ENCODE measurements at places on chromosomes 1 and 21.

DNA sequence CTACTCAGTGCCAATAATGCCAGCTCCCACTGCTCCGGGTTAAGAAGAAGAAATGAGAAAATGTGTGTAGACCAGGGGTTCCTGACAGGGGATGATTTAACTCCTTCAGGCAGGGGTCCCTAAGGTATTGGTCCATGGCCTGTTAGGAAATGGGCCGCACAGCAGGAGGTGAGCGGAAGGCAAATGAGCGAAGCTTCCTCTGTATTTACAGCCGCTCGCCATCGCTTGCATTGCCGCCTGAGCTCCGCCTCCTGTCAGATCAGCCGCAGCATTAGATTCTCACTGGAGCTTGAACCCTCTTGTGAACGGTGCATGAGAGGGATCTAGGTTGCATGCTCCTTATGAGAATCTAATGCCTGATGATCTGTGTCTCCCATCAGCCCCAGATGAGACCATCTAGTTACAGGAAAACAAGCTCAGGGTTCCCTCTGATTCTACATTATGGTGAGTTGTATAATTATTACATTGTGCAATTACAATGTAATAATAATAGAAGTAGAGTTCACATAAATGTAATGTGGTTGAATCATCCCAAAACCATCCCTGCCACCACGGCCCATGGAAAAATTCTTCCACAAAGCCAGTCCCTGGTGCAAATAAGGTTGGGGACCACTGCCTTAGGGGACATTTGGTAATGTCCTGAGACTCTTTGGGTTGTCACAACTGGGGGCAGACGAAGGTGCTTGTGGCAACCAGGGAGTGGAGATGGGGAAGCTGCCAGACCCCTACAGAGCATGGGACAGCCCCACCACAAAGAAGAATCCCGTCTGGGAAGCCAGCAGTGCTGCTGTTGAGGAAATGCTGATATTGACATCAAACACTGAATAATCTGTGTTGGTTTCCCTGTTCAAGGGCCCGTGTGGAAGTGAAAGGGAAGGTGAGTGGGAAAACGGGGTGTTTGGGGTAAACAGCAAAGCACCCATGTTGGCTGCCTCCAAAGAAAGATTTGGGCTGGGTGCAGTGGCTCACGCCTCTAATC is 60.8 kb downstream of the DHRS3 start:
- DNase-seq, result no peak

GRCh38 chr1:1928231-1929101 is 9.4 kb upstream of the TMEM52 start:
- no peak for DNase-seq

- no peak for DNase-seq
Measured at GRCh38 chr21:38377165-38378088, 120.6 kb downstream of the KCNJ15 start.

- DNase-seq, result no peak
Measured at GRCh38 chr1:108715932-108716331, 3.2 kb downstream of the FNDC7 start.

DNA sequence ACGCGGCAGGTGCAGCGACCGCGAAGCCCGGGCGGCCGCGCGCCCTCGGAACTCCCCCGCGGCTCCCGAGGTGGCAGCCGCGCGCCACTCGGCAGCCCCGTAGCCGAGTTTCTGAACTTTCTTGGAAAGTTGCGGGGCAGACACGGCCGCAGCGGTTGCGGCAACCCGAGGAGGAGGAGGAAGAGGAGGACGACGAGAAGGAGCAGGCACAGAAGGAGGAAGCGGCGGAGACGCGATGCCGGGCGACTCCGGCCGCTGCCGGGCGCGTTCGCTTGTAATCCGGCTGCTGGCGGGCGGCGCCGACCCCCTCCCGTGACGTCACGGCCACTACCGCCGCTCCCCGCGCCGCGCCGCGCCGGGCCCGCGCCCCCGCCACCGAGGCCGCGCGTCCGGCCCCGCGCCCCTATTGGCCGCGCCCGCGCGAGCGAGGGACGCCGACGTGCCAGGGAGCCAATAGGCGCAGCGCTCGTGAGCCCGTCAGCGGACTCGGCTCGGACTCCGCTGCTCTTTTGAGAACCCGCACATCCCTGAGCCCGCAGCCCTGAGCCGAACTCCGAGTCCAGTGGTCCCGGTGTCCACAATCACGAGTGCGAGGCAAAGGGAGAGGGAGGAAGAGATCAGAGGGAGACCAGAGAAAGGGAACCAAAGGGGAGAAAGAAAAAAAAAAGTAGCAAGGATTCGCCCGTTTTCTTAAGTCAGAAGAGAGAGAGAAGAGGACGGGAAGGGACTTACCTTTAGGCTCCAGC is 736 bp upstream of the BARHL2 start:
- peak; percentile 96 for DNase-seq

DNA sequence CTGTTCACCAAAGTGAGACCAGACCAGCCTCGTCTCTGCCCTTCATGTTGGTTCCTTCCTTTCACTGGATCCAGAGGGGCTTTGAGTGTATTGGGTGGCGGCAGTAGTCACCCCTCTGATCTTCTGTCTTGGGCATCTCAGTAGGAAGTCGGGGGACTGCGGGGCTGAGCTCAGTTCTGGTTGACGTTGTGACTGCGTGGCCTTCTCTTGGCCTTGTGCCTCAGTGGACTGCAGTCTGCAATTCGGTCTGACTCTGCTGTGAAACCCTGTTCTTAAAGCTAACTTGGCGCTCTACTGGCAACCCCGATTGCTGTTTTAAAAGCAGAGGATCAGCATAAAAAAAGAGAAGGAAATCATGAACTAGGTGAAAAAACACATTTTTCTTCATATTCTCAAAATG is 56.7 kb downstream of the SLC37A1 start:
- DNase-seq, result no peak

GRCh38 chr1:186722711-186723309 is 42.6 kb upstream of the PTGS2 start:
- DNase-seq, result peak; percentile 73

GRCh38 chr1:8002329-8002910 is 23.7 kb downstream of the ERRFI1 start:
- DNase-seq, result no peak

GRCh38 chr21:35086357-35086756 is 37.3 kb upstream of the RUNX1 start:
- no peak for DNase-seq

DNA sequence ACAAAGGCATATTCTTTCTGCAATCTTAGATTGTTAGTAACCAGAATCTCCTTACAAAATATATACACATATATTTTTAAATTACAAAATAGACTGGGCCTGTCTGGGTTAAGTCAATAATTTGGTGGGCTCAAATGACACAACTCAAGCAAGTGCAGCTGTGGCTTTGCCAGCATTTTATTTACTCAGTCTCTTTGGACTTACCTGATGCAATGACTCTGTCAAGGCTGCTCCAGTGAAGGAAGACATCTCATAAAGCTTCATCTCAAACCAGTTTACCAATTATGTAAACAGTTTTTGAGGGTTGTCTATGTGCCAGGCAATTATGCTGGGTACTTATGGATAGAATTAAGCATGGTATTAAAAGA is 22.8 kb upstream of the ABCA4 start:
- no peak for DNase-seq

DNA sequence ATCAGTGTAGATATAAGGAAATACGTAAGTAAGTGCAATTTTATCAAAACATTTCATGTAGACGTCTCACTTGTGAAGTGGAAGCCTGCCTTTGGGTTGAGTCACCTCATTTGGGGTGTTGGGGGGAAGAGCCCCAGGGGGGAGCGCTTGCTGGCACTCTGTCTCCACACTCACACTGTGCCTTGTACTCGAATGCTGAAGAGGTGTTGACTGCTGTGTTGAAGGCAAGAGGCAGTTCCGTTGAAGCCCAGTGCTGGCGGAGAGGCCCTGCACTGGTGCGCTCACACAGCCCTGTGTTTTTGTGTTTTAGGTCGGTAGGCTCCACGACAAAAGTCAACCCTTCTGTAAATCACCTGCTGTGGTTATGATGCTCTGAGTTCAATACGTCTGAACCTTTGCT is 131.9 kb upstream of the COL6A1 start:
- no peak for DNase-seq

DNA sequence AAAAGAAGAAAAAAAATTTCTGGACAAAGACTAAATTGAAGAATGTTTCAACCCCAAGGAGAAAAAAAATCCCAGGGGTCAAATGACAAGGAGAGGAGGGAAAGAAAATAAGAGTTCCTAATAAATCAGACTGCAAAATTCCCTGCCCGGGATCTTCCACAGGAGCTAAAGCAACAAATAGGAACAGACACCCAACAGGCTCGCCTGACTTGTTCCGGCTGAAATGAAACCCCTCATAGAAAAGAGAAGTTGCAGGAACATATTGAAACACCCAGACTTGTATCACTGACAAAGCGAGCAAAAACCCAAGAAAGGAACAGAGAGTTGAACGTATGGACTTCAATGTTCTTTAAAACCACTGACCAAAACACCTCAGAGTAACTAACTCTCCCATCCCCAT is 123.0 kb downstream of the TIAM1 start:
- no peak for DNase-seq

DNA sequence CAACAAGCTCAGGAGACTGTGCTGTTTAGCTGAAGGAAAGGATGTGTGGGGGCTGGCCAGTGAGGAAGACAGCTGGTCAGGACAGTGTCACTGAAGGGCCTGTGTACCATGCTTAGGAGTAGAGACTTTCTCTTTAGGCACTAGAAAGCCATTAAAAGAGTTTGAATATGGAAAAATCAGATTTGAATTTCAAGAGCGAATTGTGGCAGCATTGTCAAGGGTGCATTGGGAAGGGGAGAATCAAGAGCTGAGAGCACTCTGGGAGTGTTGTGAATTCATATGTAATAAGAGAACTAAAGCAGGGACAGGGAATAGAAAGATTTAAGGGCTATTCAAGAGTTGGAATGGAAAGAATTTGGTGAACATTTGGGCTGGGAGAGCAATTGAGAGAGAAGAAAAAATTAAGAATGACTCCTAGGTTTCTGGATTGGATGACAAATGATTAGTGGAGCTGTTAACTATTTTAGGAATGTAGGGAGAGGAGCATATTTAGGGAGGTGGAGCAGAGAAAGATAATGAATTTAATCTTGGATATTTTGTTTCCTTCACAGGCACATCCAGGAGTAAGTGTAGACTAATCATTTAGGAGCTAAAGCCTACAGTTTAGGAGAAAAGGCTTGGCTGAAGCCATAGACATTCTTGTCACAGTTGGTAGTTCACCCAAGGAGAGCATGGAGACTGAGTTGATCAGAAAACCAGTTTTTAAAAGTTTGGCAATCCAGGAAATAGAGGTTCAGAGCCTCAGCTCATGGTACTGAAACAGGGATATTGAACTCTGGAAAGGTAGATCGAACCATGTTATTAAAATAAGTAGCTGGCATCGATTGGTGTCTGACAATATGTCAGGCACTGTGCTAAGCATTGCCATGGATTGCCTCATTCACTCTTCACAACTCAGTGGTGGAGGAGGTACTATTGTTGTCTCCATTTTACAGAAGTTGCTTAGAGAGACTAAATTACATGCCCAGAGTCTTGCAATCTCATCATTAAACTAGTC is 23.1 kb upstream of the TOR3A start:
- DNase-seq, result no peak

- DNase-seq, result peak; percentile 73
Measured at GRCh38 chr1:30715216-30715615, 8.2 kb downstream of the MATN1 start.

DNA sequence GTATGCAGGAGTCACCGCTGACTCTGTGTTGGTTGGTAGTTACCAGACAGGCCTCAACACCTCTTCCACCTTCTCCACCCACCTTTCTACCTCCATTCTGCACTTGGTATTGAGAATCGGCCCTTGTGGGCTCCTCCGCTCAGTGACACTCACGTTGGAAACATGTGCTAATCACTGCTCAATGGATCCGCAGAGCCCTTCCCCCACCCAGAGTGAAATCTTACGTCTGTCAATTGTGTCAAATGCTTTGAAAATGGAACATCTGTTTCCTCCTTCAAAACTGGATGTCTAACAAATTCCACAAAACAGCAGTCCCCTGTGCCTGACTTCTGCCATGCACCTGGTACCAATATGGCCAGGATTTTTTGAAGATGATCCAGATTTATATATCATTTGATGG is 65.5 kb upstream of the NRIP1 start:
- DNase-seq, result no peak

GRCh38 chr1:3814065-3814464 is 17.8 kb upstream of the LRRC47 start:
- no peak for DNase-seq

- no peak for DNase-seq
Measured at GRCh38 chr1:24009406-24009805, 29.3 kb upstream of the SRSF10 start.

DNA sequence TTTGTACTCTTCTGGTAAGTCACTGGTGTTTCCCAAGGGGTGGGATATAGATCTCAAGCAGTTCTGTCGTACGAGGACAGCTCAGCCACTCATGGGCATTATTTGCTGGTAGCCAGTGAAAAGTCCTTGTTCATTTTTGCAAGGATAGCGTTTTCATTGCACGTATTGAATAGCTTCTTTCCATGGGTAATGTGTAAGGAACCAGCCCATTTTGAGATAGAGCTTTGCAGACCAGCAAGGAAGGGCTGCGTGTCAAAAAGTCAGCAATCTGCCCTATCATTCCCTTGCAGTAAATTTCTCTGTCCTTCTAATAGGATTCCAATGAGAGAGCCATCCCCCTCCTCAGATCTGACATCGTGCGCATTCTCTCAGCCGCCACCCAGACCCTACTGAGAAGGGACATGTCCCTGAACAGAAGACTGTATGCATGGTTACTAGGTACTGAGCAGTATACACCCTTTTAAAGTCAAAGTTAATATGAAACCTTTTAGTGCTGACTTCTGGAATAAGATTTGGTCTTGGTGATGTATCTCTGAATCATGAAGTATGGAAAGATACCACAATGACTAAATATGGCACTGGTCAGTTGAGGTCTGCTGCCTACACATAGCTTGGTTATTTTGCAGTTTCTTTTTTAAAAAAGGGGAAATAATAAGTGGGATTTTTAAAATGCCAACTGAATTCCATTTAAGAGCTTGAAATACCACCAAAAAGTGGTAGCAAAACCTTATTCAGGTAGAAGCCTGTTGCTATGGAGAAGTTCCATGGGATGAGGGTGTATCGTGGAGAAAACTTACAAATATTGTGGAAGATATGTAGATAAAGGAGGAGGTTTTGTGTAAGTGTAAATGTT is 55.3 kb downstream of the DOP1B start:
- DNase-seq, result no peak

DNA sequence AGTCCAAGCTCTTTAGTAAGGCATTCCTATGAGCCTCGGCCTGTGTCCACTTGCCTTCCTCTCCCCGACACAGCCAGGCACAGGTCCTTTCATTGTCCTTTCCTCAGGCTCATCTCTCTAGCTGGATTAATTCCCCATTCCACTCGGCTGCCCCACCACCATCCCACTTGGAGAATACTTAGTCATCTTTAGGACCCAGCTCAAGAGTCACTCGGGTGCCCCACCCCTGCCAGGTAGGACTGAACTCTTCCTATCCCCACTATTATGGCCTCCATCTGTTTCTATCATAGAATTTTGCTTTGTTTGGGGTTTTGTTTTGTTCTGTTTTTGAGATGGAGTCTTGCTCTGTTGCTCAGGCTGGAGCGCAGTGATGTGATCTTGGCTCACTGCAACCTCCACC is 45.9 kb upstream of the ATP2B4 start:
- DNase-seq, result no peak

Data from NCI-H446 (cell line).